ENCODE measurements at places on chromosomes 7 and 10.

- no peak for DNase-seq
Observed at GRCh38 chr10:72375585-72375984, 20.9 kb upstream of the DNAJB12 start.

DNA sequence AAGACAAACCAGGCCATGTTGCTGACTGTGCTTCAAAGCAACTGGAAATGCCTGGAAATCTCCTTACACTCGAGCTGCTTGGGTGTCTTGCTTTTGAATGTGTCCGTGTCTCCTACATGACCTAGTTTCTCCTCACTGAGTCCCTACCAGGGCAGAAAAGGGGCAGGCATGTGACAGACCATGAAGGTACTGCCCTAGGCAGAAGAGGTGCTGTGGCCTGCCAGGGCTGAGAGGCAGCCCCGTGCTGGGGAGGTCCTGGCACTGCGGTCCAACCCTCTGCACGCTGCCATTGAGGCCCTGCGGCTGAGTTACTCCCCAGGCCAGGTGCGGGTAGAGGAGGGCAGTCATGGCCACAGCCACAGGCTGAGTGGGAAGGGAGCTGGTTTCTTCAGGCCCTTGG, 159.3 kb downstream of the LYZL1 start:
- DNase-seq = no peak

DNA sequence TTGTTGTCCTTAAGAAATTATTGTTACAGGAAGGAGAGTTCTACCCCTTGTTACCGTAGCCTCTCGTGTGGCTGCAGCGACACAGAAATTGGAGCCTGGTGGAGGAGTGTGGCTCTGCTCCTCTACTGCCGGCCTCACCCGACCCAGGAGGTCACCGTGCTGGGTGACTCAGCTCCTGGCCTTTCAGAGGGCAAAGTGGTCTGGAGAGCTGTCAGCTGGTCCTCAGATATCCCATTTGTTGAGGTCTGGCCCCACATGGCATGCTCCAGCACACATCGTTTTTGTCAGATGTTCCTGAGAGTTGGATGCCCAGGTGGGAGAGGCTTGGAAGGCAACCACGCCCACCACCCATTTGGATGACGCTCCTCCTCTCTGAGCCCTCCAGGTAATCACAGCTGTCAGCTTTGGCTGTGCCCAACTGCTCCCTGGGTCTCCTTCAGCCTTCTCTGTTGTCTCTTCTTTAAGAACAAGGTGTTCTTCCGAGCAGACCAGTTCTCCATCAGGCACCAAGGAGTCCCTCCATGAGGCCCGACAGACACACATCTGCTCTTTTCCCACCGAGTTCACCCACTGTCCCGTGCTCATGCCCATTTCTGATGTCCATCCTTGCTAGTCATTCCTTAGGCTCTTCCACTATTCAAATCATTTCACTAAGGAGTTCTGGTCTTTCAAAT, 80.3 kb downstream of the RAMP3 start:
- DNase-seq = no peak

- no peak for DNase-seq
Observed at GRCh38 chr7:43884617-43885016, 15.3 kb upstream of the MRPS24 start.

DNA sequence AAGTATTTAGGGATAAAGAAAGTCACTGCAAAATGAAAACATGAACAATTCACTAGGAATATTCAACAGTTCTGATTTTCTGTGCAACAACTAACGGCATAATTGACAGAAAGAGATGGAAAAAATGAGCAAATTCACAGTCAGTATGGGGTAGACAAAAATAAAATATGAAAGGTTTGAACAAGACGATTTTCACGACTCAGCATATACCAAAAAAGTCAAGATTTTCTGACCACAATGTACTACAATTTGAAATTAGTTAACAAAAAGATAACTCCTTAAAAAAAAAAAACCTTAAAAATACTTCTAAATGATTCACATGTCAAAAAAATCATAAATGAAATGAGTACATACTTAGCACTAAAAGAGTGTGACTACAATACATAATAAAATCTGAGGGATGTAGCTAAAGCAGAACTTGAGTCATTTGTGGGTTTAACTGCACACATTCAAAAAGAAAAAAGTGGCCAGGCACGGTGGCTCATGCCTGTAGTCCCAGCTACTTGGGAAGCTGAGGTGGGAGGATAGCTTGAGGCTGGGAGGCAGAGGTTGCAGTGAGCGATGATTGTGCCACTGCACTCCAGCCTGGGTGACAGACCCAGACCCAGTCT, 22.6 kb upstream of the MTURN start:
- no peak for DNase-seq

DNA sequence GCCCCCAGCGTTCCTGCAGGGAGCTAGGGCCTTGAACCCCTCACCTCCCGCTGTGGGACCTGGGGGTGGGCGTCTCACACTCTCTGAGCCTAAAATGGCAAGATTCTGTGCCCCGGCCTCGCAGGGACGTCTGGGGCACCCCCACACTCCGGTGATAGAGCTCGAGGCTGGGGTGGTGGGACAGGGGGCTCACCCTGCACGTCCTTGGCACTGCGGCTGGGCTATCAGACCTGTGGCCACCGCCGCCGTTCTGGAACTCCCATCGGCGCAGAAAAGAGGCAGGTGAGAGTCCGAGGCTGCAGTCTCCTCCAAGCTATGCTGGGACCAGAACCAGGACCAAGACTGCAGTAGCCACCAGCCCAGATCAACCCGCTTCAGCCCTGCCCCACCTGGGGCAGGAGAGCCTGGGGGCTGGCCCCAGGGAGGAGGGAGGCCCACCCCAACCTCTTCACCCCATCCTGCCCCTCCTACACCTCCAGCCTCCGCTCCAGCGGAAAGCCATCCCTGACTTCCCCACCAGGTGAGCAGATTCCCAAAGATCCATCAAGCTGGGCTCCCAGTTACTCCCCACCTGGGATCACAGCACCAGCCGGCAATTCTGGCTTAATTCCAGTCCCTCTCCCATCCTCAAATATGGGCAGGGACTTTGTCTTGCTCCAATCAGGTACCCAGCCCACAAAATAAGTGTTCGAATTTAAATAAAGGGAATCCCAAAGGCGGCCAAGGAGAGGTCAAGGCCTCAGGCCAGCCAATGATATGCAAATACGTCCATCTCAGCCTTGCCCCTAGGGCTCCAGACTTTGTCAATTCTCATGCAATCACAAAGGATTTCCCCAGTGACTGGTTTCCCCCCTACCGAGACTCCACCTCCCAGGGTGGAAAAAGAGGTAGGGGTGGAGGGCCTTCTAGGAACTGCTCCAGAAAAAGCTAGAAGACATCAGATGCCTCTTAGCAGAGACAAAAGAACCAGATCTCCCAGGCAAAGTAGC, 16.4 kb downstream of the TNRC18 start:
- no peak for DNase-seq

DNA sequence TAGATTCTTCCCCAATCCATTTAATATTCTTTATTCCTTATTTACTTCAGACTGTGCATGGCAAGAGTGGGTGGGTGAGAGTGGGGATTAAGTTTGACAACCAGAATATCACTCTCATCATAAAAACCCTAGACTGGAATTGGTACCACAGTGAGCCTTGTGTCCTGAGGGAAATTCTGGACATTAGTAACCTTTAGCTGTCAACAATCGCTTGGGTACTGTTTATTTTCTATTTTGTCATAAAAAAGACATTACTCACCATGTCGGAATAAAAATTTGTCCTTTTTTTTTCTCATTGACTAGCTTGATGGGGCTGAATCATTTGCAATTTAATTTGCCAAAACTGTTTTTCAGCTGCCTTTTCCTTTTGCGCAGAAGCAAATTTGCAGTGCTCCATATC, 176.1 kb upstream of the SEMA3C start:
- DNase-seq = no peak

GRCh38 chr10:122988501-122988900, 8.3 kb downstream of the PSTK start:
- DNase-seq = no peak

DNA sequence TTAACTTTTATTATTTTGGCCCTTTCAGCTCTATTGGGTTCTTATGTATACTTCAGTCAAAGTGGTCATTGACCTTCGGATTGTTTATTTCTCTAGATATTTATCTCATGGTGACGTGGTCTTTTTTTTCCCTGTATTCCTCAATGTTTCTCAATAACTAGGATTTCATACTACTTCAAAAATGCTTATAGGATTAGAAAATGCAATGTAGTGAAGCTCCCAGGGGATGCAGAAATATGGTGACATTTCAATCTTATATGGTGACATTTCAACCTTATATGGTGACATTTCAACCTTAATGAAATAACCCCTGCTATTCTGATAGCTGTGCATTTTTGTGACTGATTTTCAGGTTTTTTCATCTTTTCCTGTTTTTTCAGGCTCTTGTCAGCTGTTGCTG, 51.4 kb downstream of the CHRM2 start:
- DNase-seq = no peak

DNA sequence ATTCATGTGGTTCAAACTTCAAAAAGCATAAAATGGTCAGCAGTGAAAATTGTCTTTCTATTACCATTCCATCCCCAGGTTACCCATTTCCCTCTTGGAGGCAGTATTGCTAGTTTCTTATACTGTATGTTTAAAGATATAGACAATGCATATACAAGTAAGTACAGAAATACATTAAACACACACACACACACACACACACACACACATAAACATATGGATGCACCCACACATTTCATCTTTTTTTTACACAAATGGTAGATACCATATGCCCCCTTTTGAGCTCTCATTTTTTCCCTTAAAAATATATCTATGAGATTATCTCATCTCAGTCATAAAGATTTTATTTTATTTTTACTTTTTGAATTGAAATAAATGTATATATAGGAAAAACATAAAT, 79.7 kb downstream of the NEUROD6 start:
- DNase-seq = no peak

DNA sequence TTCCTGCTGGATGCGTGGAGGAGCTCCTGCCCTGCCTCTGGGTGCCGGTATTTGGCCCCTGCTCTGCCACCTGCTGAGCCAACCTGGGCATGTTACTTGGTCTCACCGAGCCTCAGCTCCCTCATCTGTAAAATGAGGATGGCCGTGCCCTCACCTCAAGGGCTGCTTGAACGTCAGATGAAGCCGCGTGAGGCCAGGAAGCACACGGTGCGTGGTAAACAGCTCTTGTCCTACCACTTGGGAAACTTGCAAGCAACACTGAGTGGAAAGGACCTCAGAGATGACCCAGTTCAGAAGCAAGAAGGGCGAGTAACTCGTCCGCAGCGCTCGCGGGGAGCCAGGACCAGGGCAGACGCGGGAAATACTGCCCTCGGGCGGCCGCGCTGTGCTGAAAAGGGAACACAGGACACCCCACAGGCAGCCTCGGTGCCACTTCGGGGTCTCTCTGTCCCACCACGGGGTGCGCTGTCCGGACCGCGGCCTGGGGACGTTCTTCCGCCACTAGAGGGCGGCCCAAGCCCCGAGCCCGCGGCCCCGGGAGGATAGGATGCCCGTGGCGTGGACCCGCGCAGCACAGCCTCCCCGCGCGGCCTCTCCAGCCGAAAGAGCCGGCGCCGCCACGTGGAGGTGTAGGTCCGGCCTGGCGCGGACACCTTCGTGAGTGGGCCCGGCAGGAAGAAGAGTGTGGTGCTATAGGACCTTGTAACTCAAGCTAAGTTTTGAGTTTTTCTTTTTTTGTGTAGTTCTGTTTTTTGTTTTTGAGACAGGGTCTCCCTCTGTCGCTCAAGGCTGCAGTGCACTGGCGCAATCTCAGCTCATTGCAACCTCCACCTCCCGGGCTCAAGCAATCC, 94.1 kb downstream of the PRKAG2 start:
- no peak for DNase-seq

GRCh38 chr7:108314551-108314950, 141.7 kb downstream of the NRCAM start:
- no peak for DNase-seq

DNA sequence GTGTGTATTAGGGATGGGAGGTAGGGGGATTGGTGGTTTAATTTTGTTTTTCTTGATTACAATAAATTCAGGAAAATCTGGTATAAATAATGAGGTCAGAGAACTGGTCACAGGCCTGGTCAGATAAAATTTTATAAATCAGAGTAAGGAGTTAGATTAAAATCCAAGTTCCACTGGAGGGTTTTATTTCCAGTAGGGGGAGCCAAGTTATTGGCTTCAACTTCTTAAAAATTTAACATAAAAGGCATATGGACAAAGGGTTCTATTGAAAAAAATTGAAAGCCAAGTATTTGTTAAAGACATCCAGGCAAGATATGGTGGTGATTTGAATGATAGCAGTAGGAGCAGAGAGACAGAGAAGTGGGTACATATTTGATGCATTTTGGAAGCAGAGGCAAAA, 763.3 kb downstream of the SORCS1 start:
- no peak for DNase-seq

GRCh38 chr10:103852856-103853255, 2.5 kb downstream of the SH3PXD2A start:
- no peak for DNase-seq

DNA sequence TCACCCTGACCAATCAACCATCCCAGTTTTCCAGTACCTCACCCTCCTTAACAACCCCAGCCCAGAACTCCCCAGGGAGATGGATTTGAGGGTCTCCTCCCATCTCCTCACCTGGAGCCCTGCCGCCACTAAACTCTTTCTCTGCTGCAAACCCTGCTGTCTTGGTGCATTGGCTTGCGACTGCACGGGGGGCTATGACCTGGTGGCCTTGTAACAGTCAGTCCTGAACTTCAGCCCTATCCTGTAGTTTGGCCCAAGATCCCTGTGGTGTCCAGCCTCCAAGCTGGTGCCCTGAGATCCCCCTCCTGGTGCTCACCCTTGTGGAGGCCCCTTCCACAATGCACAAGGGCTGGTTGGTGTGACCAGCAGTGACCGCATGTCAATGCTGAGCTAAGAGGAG, 91.9 kb downstream of the PAXIP1 start:
- no peak for DNase-seq

GRCh38 chr7:142897691-142898090, 12.1 kb upstream of the TRPV6 start:
- no peak for DNase-seq

- no peak for DNase-seq
Observed at GRCh38 chr7:131681961-131682360, 125.5 kb upstream of the PODXL start.

DNA sequence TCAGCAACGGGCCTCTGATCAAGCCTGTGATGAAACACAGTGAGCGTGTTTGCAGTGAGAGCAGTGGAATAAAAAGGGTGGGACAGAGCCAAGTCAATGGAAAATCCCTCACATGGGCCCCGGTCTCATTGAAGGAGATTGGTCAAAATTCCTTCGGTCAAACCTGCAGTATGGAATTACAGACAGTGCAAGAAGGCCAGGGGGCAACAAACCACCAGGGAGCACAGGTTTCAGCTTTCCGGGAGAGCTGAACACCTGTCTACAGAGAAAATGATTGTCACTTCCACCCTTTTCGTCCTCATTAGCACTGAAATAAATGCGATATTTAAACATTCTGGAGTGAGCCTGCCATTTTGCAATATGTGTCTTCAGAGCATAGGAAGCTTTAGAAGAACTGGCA, 92.9 kb downstream of the GPR26 start:
- no peak for DNase-seq

GRCh38 chr10:105192861-105193260, 551.8 kb downstream of the SORCS3 start:
- DNase-seq = no peak

DNA sequence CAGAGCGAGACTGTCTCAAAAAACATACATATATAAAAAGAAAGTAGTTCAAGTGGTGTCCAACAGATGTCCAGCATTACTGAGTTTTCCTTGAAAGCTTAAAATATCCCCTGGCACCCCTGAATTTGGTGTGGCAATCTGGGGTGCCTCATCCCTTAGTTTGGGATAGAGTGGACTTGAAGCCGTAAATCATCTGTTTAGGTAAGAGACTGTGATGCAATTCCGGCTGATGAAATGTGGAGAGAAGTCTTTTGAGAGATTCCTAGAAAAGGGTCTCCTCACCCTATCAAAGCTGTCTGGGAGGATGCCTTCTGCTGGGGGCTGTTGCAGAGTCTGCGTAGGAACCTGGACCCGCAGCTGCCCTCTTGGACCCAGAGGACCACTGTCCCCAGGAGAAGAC, 408.0 kb downstream of the RPS24 start:
- DNase-seq = no peak

All from GDM1 (cell line).